ENCODE measurements at places on chromosomes 4 and X.

DNA sequence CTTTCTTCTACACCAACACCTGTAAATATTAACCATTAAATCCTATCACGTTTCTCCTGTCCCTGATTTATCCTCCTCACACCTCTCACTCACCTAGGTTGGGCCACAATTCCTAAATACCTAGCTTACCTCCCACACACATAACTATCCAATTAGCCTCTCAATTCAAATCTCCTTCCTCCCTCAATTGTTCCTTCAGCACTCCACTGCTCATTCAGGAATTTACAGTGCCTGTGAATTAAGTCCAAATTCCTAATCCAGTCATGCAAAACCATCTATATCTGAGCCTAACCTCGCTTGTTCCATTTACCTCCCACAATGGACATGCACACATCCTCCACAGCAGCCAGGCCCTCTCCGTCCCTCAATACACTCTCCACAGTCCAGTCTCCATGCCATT, 17.5 kb downstream of the ANXA5 start:
- DNase-seq, result no peak

- DNase-seq, result no peak
These were observed 111.5 kb downstream of the AFAP1 start for GRCh38 chr4:7828011-7828720.

DNA sequence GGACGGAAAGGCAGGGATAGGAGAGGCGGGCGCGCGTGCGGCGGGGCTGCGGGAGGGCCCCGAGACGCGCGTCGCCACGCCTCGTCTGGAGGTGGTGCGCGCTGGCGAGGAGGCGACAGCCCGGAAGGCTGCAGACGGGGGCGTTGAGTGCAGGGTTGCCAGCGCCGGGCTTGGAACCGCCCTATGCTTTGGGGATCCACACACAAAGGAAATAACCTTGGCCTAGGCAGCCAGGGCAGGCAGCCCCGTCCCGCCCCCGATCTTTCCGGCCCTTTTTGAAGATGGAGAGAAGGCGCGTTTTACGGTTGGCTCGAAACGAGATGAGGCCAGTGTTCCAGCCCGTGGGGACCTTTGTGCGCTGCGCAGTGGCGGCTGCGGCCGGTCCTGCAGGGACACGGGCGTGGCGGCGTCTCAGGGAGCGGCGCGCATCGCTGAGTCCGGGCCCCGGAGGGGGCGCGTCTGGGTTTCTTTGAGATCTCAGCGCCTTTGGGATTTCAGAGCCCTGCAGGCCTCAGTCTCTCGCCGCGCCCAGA, 50.8 kb upstream of the TRIM2 start:
- DNase-seq, result peak; percentile 68

GRCh38 chrX:120486786-120487185, 17.7 kb upstream of the LAMP2 start:
- DNase-seq, result no peak

- DNase-seq, result no peak
These were observed 429 bp downstream of the NOCT start for GRCh38 chr4:139015948-139016471.

DNA sequence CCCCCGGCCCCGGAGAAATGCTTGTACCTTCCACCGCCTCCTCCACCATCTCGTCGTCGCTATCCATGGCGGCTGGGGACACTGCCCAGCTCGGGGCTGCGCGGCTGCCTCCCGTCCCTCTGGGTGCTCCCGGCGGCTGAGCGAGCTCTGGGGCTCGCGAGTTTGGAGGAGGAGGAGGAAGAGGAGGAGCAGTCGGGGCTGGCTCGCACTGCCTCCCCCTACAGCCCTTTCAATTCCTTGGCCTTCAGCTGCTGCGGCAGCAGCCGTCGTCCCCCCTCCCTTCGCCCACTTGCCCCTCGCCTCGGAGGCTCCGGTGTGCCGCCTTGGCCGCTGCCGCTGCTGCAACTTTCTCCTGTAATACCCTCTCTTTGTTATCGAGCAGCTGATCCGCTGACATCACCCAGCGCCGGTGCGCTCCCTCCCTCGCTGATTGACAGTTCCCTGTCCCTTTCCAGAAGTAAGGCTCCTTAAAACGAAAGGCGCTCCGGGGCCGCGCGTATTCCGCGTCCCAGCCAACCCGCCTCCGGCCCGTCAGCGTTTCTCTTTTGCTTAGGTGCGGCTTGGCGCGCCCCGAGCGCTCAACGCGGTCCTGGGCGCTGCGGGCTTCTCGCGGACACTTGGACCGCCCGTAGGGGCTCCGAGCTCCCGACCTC, at the start of gene SETD7:
Gene SETD7, minus strand, starts transcription at position 149 of the 653 bp plus-strand sequence. Its CDS starts 82 bp downstream, at position 67.
- DNase-seq, result peak; percentile 77

GRCh38 chrX:105191878-105192277, 28.6 kb downstream of the TEX13A start:
- DNase-seq, result peak; percentile 35

- DNase-seq, result no peak
These were observed 34.6 kb downstream of the ATXN3L start for GRCh38 chrX:13285229-13285628.

DNA sequence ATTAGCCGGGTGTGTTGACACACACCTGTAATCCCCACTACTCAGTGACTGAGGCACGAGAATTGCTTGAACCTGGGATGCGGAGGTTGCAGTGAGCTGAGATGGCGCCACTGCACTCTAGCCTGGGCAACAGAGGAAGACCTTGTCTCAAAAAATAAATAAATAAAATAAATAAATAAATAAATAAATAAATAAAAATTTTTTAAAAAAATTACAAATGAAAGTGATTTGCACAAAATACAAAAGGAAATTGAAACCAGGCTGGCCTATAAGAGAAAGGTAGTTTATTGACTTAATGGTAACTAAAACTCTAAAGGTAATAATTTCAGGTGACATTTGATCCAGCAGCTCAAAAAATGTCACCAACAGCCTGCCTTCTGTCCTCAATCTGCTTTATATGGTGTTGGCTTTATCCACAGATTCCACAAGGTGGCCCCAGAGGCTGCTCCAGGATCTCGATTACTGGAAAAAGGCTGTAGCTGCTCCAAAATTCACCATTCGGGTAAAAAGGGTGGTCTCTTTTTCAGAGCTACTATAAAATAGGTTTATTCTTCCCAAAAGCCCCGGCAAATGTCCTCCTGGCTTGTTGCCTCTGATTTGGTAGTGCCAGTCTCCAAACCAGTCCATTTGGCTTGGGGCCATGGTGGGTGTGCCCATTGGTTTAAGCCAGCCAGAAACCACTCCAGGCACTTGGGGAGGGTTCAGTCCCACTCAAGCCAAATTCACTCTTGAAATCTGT, 61.4 kb upstream of the TRIM2 start:
- peak; percentile 73 for DNase-seq

DNA sequence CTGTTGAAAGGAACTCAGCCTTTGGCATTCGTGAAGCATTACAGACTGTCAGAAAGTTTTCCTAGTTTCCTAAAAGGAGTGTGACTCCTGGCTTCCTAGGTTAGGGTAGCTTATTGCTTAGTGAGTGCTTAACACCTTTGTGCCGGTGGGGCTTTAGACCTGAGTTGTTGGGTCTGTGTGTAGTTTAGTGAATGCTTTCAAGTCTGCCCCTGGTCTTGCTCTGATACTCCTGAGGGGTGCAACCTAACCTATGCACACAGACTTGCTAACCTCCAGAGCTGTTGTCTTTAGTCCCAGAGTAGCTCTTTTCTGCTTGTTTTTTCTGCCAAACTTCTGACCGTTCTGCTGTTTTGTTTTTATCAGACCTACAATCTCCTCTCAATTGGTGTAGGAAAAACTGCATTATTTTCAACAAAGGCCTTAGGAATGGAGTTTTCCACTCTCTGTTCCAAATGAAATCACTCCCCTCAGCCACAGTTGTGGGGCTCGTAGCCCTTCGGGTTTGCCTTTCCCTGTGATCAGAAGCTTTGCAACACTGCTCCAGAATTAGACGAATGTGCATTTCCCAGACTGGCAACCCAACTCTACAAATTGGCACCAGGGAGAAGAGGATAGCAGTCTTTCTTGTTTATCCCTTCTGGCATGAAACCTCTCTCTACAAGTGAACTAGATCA, 1399.1 kb upstream of the PCDH7 start:
- no peak for DNase-seq

DNA sequence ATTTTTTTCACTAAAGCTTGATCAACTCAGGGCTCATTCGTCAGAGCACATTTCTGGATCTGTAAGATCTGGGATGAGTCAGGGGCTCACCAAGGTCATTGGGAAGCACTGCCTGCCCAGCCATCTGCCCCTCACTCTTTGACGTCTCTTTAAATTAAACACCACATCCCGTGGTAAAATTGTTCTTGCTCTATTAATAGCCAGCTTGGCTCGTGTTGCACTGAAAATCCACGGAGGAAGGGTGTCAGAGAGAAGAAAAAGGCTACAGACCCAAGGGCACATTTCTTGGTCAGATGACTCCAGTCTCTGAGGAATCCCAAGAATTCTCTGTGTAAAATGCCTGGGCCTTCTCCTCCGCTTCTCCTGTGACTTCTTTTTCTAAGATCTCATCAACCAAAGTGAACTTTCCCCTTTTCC, 45.7 kb upstream of the GATB start:
- DNase-seq, result no peak

DNA sequence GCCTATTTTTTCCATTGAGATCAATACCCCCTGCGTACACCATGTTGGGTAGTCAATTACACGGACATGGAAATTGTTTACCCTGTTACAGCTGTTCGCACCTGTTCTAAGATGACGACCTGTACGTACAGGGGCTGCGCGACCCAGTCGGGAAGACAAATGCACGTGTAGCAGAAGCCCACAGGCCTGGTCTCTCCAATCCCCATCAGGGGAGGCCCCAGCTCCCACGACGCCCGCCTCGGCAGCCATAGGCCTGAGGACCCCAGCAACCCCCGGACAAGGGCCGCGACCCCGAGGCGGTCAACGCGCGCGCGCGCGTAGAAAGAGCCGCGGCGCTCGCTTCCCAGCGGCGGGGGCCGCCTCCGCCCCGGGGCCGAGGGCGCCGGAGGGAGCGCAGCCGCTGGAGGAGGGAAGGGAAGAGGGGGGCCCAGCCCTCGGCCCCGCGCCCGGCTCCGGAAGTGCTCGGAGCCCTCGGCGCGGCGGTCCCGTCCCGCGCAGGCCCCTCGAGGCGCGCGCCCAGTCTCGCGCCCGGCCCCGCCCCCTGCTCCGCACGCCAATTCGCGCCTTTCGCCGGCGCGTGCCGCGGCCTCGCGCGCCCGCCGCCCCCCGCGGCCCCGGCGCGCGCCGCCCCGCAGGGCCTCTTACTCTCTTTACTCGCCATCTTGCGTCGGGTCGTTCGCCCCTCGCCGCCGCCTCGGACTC, 618 bp downstream of the RBBP7 start:
- peak; percentile 32 for DNase-seq

DNA sequence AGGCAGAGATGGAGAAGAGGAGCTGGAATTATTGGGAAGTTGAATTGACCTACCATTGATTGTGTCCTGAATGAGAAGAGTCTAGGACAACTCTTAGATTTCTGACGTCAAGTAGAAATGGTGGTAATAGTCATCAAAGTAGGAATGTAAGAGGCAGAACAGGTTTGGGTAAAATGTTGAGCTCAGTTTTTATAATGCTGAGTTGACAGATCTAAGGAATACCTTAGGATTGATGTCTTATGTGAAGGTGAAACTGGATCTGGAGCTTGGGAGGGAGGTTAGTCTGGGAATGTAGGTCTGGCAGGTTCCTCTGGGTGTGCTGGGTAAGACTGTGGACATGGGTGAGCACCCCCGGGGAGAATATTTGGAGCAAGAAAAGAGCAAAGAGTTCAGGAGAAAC, 31.9 kb downstream of the JADE1 start:
- no peak for DNase-seq
